ENCODE measurements at places on chromosomes 5 and 9.

DNA sequence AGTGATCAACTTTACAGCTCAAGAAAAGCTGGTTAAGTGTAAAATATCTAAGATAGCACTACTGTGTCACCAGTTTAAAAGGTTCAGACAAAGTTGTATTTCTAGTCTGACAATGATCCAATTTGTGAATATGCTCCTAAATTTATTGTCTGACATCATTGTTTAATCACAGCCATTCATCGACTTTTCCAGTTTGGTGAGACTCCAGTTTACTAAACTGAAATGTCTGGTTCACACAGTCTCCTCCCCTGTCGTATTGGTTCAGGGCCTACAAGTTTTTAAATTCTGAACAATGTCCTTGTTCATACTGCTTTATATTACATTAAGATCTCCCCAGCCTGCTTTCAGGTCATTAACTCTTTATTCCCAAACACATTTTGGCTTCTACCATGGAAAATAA, 161.4 kb downstream of the CHSY3 start:
- no peak for DNase-seq

- DNase-seq = no peak
Measured at GRCh38 chr5:40198736-40199135, 481.0 kb upstream of the PTGER4 start.

DNA sequence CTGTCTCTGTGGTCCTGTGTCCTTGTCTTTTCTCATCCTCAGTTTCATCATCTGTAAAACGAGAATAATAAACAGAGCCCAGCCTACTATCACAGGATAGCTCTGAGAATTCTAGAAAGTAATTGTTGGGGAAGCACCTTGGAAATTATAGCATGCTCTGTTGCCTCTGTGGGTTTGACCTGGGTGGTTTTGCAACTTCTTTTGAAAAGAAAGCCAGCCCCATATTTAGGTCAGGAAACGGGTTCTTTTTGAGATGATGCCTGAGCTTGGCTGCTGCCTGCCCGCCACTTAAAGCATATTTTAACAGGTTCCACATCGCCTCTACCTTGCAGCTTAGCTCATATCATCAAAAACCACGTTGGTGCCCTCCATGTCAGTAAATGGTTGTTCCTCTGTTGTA, 111.1 kb downstream of the TLR4 start:
- no peak for DNase-seq

- DNase-seq = no peak
Measured at GRCh38 chr9:4801156-4801555, 8.4 kb downstream of the RCL1 start.

DNA sequence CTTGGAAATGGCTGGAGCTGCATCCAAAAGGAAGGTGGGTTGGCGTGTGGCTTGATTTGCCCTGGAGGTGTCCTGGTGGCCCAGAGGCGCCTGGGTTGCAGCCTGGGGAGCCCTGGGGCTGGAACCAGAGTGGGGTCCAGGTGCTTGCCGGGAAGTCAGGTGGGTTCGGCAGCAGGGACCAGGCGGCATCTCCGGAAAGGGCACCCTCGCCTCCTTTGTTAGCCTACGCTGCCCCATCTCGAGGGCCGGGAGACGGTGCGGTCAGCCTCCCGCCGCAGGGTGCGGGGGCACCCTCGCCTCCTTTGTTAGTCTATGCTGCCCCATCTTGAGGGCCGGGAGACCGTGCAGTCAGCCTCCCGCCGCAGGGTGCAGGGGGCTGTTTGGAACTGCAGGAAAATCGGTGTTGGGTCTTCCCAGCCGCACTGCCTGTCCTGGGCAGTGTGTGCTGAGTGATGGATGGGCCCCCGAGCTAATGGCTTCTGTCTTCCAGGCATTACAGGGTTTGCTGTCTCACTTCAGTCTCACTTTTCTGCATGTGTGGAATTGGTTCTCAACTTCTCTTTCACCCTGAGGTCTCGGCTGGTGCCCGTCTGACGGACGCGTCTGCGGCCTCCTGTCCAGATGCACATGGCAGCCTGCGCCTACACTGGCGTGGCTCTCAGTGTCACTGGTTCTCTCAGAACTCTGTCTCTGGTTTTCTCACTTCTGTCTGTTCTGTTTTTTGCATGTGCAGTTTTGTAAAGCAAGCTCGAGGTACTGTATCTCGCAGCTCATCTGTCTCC, 139.0 kb downstream of the CACNA1B start:
- no peak for DNase-seq

DNA sequence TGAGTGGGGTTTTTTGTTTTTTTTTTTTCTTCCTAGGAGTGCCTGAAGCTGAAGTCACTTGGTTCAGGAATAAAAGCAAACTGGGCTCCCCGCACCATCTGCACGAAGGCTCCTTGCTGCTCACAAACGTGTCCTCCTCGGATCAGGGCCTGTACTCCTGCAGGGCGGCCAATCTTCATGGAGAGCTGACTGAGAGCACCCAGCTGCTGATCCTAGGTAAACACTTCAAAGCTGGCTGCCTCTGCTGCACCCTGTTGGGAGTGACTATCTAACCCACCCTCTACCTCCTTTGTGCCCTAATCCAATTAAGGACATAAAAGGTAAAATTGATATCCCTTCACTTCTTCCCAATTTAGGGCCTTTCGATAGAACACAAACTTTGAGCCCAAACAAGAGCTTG, 206.8 kb downstream of the SAXO1 start:
- DNase-seq = no peak
